ENCODE measurements at places on chromosomes 3 and 15.

DNA sequence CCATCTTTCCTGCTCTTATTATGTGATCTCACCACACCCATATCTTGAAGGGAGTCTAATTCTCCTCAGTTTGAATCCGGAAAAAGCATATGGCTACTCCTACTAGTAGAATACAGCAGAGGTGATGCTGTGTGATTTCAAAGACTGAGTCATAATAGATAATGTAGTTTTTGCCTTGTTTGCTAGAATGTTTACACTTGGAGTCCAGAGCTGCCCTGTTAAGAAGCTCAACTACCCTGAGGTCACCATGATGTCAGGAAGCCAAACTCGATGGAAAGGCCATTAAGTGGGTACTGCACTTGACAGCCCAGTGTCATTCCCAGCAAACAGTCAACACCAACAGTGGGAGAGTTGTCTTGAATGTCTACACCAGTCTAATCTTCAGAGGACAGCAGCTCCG lies 56.9 kb downstream of the CD200R1L start:
- DNase-seq = peak; percentile 15

- DNase-seq = no peak
Observed at GRCh38 chr3:191353022-191353777, 22.9 kb upstream of the UTS2B start.

GRCh38 chr15:66452971-66453580 lies 44.5 kb downstream of the SNAPC5 start:
- DNase-seq = no peak

GRCh38 chr3:31288641-31289100 lies 244.1 kb upstream of the STT3B start:
- DNase-seq = peak; percentile 96

GRCh38 chr3:195094191-195094921 lies 176.6 kb downstream of the XXYLT1 start:
- no peak for DNase-seq

DNA sequence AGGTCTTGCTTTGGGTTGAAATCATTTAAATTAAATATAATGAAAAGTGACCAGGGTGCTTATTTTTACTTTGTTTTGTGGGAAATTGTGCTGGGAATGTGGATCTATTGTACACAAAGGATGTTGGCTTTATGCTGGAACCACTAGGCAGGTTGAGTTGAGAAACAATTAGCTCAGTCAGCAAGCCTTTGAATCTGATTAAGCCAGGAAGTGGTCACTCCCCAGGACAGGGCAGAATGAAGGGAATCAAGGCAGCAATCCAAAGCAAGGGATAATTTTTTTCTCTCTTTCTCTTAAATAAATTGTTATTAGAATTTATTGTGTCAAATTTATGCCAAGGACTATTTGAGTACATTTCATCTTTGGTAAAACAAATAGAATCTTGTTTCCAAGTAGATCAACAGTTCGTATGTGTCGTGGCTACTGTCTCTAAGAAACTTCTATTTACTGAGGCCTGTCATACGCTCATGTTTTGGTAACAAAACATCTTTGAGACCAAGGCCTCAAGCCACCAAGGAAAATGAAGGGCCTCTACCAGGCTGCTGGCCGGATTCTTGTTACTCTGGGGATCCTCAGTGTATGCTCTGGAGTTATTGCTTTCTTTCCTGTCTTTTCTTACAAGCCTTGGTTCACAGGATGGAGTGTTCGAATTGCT lies at the start of gene TMEM212:
TSS of gene TMEM212 (plus strand) at position 486 of the 655 bp plus-strand sequence. CDS start at position 521, 35 bp downstream.
- DNase-seq = no peak

DNA sequence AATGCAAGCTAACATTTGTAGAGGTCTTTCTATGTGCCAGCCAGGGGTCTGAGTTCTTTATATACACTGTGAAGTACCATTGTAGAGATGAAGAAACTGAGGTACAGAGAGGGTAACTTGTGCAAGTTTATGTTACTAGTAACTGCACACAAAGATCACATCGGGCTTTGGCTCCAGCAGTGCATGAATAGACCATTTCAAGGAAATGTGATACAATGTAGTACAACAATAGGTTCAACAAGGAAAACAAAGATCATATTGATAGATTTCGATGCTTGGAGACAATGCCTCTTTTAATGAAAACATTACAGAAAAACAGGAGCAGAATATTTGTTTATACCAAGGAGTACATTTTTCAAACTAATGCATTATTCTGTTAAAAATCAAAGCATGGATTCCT lies 115.3 kb downstream of the POLR2M start:
- no peak for DNase-seq

- DNase-seq = no peak
Observed at GRCh38 chr3:71776538-71776937, 8.4 kb downstream of the PROK2 start.
